ENCODE measurements at places on chromosomes 16 and 17. TPM values are rescaled to one million over a fixed set of nuclear protein-coding genes. Genes with fewer than 3 reads are reported as not detected.

PCTP gene
- total RNA-seq = 22.6 TPM

TBC1D26 gene
- total RNA-seq = not detected

ALOX12 gene
- total RNA-seq = not detected

RASD1 gene
- total RNA-seq = 2.9 TPM

COL1A1 gene
- 118 TPM for total RNA-seq

PLA2G15 gene
- 46.9 TPM for total RNA-seq

NXN gene
- 55.7 TPM for total RNA-seq

TMEM114 gene
- total RNA-seq = not detected

IFI35 gene
- total RNA-seq = 33.4 TPM

CES3 gene
- not detected for total RNA-seq

PEX12 gene
- total RNA-seq = 4.6 TPM

KRT27 gene
- total RNA-seq = not detected

GRCh38 chr16:27920391-27920891 is 143.1 kb downstream of the GSG1L start:
- DNase-seq = no peak

- DNase-seq = no peak
Observed at GRCh38 chr16:57003439-57004386, 14.4 kb downstream of the NLRC5 start.

GRCh38 chr17:21033350-21033749 is 9.5 kb downstream of the USP22 start:
- no peak for DNase-seq

DNA sequence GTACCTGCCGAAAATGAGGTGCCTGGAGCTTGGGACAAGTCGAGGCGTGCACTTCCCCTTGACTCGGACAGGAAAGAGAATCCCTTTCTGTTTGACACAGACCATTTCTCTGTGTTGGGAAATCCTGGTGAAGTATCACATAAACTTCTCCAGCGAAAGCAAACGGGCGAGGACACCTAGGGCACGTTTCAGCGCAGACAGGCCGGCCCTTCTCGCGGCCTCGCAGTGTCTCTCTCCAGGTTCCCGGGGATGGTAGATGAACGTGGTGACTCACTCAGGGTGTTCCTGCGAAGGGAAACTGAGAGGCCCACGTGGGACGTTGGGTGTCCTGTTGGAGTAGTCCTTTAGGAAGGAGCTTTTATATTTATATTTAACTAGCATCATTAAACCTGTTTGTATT is 36.3 kb upstream of the ZNF750 start:
- DNase-seq = no peak

DNA sequence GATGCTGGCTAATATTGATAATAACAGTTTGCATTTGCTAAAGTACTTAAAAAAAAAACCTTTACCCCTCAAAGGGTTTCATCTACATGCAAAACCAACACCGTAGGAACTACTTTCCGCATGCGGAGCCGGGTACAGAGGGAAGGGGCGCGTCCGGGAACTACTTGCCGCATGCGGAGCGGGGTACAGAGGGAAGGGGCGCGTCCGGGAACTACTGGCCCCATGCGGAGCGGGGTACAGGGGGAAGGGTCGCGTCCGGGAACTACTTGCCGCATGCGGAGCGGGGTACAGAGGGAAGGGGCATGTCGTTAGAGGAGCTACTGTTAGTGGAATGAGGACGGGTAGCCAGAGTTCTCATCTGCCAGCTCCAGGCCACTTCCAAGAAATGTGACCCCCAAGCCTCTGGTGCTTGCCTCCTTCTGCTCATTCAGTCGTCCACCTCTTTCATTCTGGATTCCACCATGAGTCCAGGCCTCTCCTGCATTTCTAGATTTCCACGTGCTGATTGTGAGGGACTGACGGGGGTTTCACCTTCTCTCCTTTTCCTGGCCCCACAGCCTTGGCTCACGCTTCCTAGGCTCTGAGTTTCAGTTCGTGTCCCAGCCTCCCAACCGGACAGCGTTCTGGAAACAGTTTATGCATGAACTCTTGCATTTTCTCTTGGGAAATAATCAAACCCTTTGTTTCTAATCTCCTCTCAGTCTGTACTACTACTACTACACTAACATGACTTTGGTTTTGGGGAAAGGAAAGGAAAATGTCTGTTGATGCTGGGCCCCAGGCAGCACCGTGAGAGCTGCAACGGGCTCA is 26.9 kb downstream of the MINK1 start:
- DNase-seq = no peak

DNA sequence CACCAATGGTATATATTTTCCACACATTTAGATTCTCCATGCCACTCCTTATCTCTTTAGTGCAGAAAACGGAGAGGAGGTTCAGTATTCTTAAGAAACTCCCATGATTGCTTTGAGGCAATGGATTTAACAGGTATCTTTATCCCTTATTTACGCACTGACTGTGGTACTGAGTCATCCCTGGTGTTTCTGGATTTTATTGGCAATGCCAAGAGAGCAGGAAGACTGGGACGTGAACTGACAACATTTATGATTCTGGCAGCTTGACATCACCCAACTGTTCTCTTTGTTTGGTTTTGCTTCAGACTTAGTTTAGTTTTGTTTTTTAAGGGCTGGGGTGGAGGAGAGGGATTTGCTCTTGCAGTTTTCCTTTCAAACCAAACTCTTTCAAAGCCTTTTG is 131.4 kb downstream of the WWOX start:
- no peak for DNase-seq

- no peak for DNase-seq
Observed at GRCh38 chr17:48843187-48843900, 12.5 kb downstream of the CALCOCO2 start.

GRCh38 chr16:50275098-50275415 is 8.7 kb downstream of the ADCY7 start:
- no peak for DNase-seq

GRCh38 chr16:12796498-12796897 is 7.2 kb downstream of the CPPED1 start:
- DNase-seq = no peak

DNA sequence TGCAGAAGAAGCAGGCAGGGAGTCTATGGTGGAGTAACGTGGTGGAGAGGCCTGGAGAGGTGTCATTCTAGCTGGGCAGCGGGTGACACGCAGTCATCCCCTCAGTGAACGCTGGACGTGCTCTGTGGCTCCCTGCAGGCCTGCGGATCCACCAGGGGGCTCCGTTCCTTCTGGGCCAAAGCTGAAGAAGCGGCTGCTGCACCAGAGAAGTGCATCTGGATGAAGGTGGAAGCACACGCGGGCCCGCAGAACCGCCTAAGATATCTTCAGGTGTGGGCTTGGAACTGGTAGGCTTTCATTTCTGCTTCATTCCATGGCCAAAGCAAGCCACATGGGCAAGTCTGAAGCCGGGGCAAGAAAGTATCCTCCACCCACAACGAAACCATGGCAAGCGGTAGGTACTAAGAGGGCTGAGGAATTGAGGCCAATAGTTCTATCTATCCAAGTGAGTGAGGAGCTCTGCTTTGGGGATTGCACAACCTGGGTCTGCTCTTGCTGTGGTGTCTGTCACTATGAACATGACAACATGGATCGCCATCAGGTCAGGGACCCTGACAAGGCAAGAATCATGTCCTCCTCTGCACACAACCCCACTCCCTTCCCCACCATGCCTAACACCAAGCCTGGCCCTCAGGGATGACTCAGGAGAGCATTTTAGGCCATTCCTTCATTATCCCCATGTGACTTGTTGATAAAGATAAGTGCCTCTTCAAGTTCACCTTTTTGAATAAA is 78.9 kb upstream of the FBXO47 start:
- DNase-seq = no peak

- DNase-seq = no peak
Observed at GRCh38 chr16:80573700-80574120, 32.9 kb downstream of the DYNLRB2 start.

- DNase-seq = no peak
Observed at GRCh38 chr16:67571981-67572431, 9.7 kb downstream of the CTCF start.

DNA sequence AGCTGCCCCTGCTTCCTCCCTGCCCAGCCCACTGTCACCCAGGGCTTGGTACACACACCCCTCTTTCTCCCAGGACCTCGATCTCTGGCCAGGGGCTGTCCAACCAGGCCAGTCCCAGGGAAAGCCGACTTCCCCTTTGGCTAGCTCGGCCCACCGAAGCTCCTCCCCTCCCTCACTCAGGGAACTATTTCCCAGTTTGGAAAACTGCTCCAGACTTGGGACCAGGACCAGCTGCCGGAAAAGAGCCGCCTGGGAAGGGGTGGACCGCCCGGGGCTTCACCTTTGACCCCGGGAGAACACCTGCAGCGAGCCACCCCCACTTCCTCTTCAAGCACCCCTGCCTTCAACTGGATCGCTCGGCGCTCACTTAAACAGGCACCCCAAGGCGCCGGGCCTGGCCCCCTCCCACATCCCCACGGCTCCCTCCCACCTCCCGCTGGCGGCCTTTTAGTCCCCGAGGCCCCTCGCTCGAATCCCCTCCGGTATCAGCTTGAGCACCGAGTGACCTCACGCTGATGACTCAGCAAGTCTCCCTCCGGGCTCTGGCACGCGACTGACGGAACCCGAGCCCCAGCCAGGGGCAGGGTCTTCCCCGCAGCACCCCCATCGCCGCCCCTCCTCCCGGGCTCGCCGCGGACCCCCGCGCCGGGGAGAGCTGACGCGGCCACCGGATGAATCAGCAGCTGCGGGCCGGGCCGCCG is 934 bp downstream of the MAFG start:
- peak; percentile 42 for DNase-seq

- DNase-seq = no peak
Observed at GRCh38 chr17:3610523-3610922, 1.3 kb upstream of the TRPV1 start.

GRCh38 chr16:87744750-87745514 is 20.9 kb downstream of the KLHDC4 start:
- no peak for DNase-seq

GRCh38 chr17:70317421-70317820 is 148.1 kb downstream of the KCNJ2 start:
- DNase-seq = no peak

DNA sequence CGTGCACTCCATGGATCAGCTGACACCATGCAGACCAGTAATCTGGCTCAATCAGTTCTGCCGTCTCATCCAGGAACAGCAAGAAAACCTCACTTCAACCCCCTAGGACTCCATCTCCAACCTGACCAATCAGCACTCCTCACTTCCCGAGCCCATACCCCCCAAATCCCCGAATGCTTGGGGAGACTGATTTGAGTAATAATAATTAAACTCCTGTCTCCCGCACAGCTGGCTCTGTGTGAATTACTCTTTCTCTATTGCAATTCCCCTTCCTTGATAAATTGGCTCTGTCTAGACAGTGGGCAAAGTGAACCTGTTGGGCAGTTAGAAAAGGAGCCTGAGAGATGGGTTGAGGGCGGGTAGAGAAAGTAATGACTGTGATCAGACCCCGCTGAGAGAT is 320.0 kb downstream of the HAPSTR1 start:
- DNase-seq = no peak

- no peak for DNase-seq
Observed at GRCh38 chr16:78794581-78795250, 695.3 kb downstream of the WWOX start.

- no peak for DNase-seq
Observed at GRCh38 chr16:27471661-27472060, 69.7 kb downstream of the IL21R start.

DNA sequence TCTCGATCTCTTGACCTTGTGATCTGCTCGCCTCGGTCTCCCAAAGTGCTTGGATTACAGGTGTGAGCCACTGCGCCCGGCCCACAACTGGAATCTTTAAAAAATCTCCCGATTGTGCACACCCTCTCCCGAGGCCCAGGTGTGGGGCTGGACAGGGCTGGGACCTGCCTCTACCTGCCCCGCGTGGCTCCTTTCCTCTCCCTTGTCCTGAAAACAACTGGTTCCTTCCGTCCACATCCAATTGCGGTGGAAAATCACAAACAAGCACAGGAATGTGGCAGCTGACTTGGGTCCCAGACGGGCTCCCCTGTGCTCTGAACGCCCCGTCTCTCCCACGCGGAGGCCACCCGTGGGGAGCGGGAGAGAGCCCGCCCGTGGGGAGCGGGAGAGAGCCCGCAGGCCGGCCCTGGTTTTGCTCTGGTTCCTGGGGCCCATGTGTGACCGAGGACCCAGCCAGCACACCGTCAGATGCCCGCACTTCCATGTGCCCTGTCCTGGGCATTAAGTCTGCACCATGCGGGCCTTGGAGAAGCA is 3.0 kb upstream of the TMEM204 start:
- no peak for DNase-seq

DNA sequence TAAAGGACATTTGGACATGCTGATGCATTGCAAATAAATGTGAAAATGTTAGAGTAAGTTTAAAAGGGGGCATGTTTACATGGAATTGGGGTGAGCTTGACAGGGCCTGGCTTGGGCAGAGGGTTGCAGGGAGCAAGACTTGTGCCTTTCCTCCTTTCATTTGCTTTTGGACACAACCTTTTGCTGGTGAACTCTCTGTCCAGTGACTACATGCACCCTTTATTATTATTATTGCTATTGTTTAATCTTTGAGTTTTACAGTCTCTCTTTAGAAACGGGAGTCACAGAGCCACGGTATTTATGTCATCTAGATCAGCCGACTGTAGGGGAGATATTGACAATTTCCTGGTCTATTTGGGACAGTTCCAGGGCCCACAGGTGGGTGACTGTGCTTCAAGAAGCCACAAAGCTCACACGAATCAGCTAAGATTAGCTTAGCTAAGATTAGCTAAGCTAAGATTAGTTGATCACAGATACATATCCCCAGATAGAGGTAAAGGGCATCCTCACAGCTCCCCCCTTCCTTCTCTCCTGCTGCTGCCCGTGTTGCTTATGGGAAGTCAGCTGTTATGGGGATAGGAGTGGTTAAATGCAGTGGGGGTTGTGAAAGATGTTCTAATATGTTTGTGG is 28.9 kb upstream of the ETV4 start:
- DNase-seq = no peak

DNA sequence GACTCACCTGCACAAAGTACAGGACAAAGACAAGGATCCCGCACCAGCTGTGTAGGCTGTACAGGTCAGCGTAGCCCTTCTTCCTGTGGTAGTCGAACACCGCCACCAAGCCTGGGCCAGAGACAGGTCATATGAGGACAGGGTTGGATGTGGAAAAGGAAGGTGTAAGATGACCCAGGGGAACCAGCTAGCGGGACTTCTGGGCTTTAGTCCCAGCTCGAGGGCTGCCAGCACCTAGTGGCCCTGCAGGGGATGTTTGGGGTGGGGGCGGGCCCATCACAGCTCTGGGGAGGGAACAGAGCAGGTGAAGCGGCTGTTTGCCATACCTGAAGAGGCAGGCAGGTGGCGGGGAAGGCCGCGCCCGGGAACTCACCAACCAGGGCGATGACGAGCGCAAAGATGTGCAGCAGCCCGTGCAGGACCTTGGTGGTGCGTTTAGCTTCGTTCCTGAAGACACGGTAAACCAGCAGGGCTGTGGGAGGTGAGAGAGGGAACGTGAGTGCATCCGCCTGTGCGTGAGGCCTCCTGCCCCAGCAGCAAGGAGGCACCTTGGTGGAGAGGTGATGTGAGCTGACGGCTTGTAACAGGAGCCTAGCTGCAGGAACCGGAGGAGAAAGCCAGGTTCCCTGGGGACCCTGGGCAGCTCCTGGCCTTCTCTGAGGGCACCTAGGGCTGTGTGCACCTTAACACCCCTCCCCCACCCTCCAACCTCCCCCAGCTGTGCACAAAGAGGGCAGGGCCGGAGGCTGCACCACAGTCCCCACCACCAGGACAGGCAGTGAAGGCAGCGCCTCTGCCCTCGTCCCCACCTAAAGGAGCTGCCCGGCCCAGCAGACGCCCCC is 10.2 kb downstream of the CYB561 start:
- DNase-seq = no peak
